ENCODE measurements at places on chromosomes 13 and 19.
A peak's percentile ranks its signal among the peaks of the same experiment; 100 is the strongest.

DNA sequence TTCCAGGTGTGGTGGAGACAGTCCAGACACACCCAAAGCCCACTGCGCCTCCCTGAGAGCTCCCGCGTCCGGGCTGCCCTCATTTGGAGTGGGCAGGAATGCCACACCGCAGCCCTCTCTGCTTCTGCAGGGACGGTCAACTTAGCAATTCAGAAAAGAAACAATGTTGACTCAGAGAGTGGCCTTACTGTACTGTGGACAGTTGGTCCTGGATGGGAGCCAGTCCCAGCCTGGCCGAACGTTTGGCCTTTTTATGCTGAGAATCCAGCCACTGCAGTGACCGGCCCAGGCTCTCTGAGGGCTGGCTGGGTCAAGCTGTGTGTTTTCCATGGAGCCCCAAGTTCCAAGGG is 7.2 kb downstream of the GAS6 start:
- no peak for DNase-seq

- DNase-seq, result no peak
Observed at GRCh38 chr13:28743499-28744083, 24.8 kb upstream of the SLC46A3 start.

GRCh38 chr13:35712907-35713761 is 236.6 kb upstream of the MAB21L1 start:
- DNase-seq, result no peak

DNA sequence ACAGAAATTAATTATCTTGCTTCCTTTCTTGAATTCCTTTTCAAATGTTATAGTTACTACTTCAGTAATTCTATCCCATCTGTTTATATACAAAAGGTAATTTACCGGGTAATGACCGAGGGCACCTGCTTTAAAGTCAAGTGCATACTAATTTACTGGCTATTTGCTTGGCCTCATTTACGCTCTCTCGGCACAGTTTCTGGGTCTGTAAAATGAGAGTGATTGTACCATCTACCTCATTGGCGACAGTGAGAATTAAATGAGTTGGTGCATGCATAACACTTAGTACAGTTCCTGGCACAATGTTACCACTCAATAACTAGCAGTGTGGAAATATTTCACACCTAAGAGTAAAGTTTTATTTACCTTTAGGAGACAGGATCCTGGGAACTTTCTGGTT is 111.6 kb downstream of the GGACT start:
- DNase-seq, result no peak

GRCh38 chr19:49520705-49521319 is 7.0 kb upstream of the RCN3 start:
- no peak for DNase-seq

GRCh38 chr13:44790289-44790688 is 199.0 kb downstream of the NUFIP1 start:
- no peak for DNase-seq

- no peak for DNase-seq
Observed at GRCh38 chr13:111513766-111514609, 193.5 kb downstream of the TEX29 start.

DNA sequence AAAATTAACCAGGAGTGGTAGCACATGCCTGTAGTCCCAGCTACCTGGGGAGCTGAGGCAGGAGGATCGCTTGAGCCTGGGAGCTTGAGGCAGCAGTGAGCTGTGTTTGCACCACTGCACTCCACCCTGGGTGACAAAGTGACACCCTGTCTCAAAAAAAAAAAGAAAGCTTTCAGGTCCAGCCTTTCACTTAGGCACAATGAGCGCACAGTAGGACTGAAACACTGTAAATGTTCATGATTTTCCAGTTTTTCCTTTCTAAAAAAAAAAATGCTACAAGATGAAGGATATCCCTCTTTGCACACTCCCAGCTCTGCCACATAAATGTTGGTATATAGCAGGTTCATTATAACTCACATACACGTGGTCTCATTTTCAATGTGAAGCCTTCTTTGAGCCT is 17.9 kb downstream of the ZNF114 start:
- DNase-seq, result no peak

- DNase-seq, result peak; percentile 65
Observed at GRCh38 chr13:51125495-51126226, 14.6 kb upstream of the C13orf42 start.

DNA sequence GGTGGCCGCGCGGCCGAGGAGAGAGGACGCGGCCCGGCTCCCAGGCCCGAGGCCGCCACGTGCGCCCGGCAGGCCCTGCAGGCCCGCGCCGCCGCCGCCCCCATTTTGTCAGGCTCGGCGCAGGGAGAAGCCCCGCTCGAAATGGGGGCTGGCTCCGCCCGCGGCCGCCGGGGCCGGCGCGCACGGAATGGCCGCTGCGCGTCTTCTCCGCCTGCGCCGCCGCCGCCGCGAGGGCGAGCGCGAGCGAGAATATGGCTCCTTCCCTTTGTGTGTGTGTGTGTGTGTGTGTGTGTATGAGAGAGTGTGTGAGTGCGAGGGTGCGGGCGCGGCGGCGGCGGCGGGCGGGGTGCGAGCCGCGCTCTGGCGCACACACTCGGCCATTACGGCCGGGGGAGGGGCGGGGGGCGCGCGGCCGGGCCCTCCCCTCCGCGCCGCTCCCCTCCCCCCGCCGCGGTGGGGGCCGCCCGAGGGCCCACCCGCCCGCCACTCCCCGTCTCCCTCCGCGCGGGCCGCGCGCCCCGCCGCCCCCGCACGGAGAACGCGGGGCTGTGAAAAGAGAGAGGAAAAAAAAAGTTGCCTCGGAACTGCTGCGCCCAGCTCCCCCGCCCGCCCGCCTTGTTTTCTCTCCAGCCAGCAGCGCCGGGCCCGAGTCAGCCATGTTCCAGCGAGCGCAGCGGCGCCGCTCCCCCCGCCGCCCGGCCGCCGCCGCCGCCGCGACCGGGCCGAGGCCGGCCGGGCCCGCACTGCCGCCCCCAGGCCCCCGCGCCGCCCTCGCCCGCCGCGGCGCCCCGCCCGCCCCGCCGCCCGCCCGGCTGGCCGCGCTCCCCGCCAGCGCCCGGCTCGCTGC is 1.0 kb downstream of the HMGB1 start:
- peak; percentile 72 for DNase-seq

DNA sequence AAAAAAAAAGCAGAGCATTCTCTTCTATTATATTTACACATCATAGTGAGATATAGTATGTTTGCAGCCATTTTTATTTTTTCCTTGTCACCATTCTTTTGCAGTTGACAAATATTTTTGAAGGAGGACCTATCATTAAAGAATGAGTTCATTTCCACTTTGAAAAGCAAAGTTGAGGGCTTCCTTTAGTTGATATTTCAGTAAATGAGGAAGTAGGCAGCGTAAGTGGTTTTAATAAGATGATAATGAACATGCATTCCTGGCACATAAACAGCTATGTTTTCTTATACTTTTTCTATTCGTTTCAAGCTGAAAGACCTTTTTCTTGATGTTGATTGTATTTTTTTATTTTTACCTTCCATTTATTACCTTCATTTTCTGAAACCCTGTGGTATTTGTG is 66.2 kb downstream of the ZMYM2 start:
- peak; percentile 5 for DNase-seq

DNA sequence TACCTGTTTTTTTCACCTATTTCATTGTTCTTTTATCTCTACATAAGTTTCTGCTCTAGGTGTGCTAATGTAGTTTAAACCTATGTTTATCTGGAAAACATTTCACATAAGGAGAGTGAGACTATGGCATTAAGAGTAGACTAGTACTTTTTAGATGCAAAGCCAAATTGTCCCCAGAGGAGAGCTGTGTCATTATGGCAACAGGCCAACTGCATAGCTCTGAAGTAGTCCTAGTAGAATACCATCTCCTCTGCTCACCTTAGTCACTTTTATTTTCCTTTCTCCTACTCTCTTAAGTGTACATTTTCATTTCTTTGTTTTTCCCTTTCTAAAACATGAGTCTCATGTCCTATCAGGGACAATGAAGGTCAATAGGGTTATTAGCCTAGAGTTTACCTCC is 123.1 kb downstream of the ITGBL1 start:
- no peak for DNase-seq

DNA sequence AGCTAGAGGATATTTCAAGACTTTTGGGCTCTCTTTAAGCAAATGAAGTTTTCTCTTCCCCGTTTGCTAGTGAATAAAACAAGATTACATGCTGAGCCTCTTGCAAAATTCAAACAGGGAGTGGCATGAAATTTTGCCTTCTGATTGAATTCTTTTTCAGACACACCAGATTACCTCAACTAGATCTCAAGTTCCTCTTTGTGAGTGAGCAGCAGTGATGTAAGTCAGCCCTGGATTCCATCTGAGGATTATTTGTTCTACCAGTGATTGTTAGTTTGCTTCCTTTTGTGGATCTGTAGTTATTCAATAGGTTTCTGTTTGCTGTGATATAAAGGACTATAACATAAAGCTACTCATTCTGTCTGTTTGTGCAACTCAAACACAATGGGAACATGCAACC is 407.7 kb downstream of the LMO7 start:
- DNase-seq, result no peak

DNA sequence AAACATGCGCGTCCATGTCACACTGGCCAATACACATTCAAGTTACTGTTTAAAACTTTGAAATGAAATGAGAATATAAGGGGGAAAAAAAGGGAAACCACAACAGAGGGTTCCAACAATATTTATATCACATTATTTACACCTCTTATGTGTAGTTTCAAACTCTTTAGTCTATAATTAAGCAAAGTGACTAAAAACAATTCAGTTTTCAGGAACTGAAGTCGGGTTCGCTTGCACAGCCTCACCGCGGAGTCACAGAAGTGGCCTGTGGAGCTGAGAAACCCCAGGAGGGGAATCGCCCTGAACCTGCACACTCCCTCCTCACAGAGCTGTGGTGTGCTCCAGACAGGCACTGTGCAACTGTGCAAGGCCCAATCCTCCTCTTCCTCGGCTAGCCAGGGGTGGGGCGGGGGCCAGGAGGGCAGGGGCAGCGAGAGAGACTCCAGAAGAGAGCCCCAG is 75.9 kb downstream of the STK24 start:
- DNase-seq, result no peak

- no peak for DNase-seq
Observed at GRCh38 chr19:7987114-7987768, 18.2 kb downstream of the ELAVL1 start.

DNA sequence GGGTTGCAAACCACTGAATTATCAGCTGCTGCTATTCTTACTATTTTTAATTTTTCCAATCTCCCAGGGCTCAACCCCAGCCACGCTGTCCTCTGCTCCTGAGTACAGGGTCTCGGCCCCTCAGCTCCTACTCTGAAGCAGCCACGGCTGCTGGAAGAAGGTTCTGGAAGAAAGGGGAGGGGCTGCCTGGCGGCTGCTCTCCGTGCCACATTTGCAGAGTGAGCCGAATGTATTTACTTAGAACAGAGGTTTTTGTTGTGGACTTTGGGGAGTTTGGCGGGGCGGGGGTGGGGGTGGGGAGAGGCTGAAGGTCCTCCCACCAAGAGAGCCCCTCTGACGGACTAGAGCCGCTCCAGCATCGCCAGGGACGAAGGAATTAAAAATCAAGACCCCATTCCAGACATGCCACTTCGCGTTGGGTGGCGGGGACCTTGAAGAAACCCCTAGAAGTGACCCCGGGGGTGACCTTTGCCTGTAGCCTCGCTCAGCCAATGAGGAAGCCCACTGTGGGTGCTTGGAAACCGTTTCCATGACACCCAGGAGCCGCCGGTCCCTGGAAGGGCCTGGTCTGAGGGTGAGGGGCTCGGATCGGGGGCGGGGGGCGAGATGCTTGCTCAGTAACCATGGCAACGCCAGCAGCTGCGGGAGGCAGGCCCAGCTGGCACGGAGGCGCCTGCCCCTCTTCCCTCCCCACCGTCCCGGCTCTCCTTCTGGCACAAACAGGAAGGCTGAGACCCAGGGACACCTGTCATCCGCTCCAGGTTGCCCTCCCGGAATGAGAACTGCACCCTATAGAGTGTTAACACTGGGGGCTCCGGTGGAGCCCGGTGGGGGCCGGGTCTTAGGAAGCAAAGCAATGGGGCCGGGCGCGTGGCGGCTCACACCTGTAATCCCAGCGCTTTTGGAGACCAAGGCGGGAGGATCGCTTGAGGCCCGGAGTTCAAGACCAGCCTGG is 54.2 kb upstream of the PTPRS start:
- DNase-seq, result no peak

- DNase-seq, result no peak
Observed at GRCh38 chr19:35396240-35396885, 25.5 kb downstream of the GPR42 start.

GRCh38 chr13:99656844-99657381 is 155.6 kb downstream of the TM9SF2 start:
- DNase-seq, result no peak

DNA sequence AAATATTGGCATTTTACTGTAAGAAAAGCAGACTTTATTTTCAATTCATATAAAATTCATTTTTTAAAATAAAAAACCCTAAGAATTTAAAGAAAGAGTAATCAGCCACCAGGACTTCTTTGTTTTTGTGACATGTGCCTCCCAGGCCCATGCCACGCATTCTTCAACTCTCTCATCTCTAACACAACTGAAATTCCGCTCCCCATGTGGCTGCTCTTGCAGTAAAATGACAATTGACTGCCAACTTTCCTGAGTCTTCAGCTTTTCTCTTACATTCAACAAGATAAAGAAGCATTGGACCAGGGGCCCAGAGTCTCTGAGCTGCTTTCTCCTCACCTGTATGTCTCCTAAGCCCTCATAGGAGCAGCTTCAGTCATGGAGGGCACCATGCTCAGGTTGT is 372.1 kb downstream of the UQCRFS1 start:
- DNase-seq, result no peak

DNA sequence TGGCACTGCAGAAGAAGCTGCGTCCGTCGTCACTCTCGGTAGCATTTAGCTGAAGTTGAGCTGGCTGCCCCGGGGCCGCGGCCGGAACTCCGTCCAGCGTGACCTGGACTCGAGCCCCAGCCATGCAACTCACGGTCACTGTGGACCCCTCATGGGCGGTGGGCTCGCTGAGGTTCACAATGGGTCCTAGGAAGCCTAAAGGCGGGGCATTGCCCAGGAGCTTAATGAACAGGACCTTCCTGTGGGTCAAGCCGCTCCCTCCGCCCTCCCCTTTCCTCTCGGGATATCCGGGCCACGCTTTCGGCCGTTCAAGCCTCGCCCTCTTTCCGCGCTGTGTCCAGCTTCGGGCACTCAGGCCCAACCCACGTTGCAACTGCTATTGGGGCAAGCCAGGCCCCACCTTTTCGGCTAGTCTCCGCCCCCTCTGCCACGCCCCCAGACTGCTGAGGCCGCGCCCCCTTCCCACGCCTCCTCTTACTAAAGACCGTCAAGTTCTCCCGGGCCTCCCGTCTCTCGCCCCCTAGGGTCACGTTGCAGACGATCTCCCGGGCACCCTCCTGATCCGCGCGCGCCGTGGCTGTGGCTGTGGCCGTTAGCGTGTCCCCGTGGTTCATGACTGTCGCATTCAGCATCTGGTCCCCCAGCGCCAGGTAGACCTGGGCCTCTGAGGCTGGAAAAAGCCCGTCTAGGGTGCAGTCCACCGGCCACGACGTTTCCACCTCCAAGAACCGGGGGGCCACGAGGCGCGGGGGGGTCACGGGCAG is 1.4 kb upstream of the RAVER1 start:
- peak; percentile 34 for DNase-seq

- no peak for DNase-seq
Observed at GRCh38 chr13:102878481-102878880, 32.6 kb downstream of the ERCC5 start.

DNA sequence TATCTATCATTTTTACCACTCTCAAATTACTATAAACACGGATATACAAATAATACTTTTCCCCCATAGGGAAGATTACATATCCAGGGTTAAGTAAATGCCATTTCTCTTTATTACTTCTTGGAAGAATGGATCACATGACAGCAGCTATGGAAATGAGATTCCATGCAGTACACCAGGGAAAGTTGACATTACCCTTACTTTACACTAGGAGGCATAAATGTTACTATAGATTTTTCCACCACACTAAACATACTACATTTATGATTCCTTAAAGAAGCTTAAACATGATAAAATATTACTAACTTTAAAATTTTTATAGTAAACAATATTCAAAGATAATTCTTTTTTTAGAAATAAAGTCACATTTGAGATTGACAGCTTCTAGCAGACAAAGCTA is 611.4 kb downstream of the PCDH9 start:
- peak; percentile 22 for DNase-seq
